ENCODE measurements at places on chromosomes 7 and 10.

DNA sequence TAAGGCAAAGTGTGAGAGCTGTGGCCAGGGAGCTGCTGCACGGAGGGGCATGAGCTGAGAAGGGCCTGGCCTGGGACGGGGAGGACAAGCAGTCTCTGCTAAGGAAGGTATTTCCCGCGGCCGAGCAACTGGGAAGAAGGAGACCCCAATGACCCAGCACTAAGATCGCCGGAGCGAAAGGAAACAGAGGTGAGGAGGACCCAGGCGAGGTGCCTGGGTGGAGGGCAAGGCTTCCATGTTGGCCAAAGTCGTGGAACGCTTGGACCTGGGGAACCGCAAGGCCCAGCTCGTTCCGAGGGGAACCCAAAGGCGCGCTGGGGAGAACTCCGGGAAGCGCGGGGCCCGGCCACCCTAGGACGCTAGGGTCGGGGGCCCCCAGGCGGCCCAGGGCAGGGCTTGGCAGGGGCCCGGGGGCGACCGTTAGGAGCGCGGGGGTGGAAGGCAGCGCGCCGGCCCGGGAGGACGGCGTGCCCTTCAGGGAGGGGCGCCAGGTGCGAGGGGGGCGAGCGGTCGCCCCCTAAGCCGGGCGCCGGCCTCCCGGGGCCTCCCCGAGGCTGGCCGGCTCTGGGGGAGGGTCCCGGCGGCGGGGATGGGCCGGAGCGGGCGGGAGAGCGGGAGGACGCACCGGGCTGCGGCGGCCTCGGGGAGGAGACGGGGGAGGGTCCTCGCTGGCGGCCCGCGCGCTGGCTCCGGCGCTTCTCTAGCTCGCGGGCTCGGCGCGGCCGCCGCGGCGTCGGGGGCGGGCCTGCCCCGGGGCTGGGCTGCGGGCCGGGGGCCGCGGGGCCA is 545 bp downstream of the GIGYF1 start:
- no peak for DNase-seq

DNA sequence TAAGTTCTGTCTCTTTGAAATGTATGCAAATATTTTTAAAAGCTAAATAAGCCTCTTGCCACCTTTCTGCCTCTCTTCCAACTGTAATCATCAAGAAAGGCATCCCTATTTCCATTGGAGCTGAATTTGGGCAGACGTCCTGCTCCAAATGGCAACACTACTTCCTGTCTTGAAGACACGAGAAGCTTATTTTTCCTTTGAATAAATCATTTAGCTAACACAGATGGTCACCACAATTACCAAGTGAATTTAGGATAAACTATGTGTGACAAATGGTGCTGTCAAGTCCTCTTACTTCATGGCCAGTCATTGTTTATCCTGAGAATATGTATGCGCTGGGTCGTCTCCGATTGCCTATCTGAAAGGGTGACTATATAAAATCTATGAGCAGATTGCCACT is 268.0 kb downstream of the ANKRD7 start:
- no peak for DNase-seq

- DNase-seq = no peak
Observed at GRCh38 chr10:93495654-93496321, 624 bp upstream of the CEP55 start.

- DNase-seq = no peak
Observed at GRCh38 chr7:158255156-158255555, 332.5 kb downstream of the PTPRN2 start.

DNA sequence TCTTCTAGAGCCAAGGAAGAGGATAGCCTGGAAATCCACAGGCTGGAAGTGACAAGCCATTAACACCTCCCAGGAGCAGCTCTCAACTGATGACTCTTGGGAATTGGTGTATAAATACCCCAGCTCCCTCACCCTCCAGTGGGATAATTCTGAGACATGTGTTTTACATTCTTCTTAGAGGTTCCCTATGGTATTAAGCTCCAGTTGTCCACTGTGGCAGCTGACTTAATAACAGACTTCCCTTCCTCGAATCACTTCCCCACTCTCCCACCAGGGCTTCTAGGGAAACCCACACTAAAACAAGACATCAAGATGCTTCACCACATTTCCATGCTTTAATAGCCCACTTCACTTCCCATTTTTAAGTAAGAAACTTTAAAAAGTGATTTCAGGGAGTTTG is 47.2 kb downstream of the FAM107B start:
- no peak for DNase-seq

- no peak for DNase-seq
Observed at GRCh38 chr10:35852721-35853120, 210.6 kb upstream of the FZD8 start.

DNA sequence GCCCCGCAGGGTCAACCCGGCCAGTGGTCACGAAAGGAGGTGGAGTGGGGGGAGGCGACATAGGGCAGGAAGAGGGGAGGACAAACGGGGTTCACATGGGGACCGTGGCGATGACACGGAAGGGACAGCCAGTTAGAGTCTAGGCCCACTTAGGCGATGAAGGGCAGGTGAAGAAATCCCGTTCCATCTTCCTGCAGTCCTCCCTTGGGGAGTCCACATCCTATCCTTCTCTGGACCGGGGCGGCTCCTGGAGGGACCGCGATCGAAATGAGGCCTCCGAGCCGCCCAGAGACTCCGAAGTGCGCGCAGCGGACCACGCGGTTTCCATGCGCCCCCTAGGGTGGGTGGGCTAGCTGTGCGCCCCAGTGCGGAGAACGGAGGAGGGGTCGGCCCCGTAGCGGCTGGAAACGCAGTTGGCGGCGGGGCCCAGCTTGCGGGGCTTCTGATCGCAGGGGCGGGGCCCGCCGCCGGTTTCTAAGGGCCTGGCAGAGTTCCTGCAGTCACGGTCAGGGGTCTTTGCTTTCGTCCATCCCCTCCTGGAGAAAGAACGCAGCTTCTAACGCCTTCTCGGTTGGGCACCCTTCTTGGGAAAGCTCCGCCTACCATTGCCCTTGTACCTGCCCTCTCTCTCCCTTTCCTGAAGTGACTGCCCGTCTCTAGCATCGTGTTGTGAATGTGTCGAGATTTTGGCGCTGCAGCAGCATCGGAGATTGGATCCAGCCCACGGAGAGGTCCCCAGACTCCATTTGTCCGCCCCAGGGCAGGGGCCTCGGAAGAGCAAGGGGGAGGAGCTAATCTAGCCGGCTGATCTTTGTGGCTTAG is 17.9 kb upstream of the TMEM225B start:
- DNase-seq = peak; percentile 47

DNA sequence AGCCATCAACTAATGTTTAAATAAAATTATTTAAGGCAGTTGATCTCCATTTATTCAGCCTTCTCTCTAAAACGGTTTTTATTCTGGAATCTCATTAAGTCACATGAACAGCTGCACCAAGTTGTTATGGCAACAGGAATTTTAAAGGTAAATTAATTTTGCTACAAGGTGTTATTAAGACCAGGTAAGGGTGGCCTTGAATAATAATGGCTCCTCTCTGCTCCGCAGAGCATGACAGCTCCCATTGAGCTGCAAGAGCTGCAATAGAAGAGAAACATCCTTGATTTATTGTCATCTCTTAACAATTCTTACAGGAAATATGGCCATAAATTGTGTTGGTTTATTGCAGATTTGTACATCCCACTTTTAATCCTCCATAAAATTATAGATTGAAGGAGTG is 165.8 kb downstream of the KLF6 start:
- no peak for DNase-seq

DNA sequence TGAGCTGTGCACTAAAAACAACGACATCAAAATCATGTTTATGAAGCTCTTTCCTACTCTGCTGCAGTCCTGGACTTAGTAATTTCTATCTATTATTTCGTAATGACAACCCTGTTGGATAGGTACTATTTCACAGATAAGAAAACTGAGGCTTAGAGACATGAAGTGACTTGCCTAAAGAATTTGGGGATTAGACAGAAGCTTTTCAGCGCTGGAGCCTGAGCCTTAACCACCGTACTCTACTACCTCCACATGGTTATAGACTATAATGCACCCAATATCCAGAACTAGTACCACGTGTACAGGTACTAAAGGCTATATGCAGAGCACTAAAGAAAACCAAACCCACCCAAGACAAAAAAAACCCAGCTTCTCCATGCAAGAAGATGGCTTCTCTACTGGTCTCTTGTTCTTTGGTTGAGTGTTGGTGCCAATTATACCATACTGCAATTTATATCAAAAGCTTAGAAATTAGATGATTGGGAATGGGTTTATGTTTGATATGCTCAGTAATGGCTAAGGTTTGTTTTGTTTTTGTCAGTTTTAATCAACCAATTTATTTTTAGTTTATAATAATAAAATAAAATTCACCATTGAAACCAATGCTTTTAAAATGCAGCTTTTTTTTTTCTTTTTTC is 6.5 kb upstream of the SNX10 start:
- no peak for DNase-seq

- DNase-seq = no peak
Observed at GRCh38 chr10:70247360-70247759, 14.1 kb upstream of the PPA1 start.

GRCh38 chr7:44914992-44915607 is 29.8 kb upstream of the PURB start:
- DNase-seq = peak; percentile 60

- no peak for DNase-seq
Observed at GRCh38 chr10:124409696-124410095, 9.0 kb downstream of the OAT start.

DNA sequence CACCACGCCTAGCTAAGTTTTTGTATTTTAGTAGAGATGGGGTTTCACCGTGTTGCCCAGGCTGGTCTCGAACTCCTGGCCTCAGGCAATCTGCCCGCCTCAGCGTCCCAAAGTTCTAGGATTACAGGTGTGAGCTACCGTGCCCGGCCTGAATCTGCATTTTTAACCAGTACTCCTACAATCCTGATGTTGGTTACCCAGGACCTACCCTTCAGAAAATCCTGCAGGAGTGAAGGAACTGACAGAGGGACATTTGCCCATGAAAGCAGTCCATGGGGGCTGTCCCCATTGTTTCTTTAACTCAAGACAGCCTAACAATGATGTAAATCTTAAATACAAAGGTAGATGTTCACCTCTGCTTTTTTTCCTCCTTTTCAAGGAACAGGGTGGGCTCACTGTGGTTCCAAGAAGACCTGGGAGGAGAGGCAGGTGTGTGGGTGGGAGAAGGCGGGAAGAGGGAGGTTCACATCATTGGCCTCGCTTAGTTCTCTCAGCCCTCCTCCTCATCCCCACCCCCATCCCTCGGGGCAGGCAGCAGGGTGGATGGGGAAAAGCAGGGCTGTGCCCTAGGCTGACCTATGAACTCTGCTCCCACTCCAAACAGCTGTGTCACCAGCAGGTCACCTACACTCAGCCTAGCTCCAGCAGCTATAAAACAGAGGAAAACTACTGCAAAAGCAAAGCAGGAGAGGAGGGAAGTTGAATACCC is 13.5 kb downstream of the LRRC20 start:
- no peak for DNase-seq

GRCh38 chr7:101976411-101976810 is 159.0 kb downstream of the CUX1 start:
- DNase-seq = no peak

Data from activated T-cell treated with anti-CD3 and anti-CD28 coated beads for 48 hours (primary cell).